ENCODE measurements at places on chromosomes 1 and 21.

GRCh38 chr1:180155182-180155682, 563 bp downstream of the QSOX1 start:
- DNase-seq: peak; percentile 49

DNA sequence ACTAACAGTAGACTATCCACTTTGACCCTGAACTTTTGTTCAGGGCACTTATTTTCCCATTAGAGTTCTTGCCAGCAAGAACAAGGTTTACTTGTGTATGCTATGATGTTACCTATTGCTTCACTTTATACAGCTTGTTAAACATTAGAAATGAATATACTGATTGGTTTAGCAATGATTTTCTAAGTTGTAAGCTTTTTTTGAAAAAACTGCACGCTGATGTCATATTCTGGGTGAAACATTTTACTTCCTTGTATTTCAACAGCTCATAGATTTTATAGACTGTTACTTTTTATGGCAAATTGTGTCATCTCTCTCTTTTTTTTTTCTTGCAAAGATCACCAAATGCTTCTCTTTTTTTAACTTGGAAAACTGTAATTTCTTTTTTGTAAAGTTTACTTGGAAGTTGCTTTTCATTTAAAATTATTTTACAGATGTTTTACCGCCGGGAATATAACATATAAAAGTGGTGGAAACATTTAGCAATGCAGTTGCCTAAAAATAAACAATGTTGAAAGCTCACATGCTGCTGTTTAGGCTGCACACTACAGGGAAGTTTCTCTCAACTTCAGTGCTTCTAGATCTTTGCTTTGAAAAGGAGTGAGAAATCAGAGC, 215.3 kb upstream of the NFIA start:
- DNase-seq: no peak

- DNase-seq: peak; percentile 52
Measured at GRCh38 chr1:161166669-161167548, 683 bp downstream of the PPOX start.

GRCh38 chr1:153946622-153947241, at the start of gene DENND4B:
Gene DENND4B, minus strand, starts transcription at chr1:153946718. Its CDS starts 2,344 bp downstream, at chr1:153944374.
- DNase-seq: peak; percentile 80

- no peak for DNase-seq
Measured at GRCh38 chr1:9770298-9770697, 53.5 kb downstream of the CLSTN1 start.

GRCh38 chr21:40681164-40681859, 165.6 kb downstream of the DSCAM start:
- DNase-seq: no peak

- DNase-seq: no peak
Measured at GRCh38 chr1:171794085-171794484, 12.6 kb downstream of the METTL13 start.

DNA sequence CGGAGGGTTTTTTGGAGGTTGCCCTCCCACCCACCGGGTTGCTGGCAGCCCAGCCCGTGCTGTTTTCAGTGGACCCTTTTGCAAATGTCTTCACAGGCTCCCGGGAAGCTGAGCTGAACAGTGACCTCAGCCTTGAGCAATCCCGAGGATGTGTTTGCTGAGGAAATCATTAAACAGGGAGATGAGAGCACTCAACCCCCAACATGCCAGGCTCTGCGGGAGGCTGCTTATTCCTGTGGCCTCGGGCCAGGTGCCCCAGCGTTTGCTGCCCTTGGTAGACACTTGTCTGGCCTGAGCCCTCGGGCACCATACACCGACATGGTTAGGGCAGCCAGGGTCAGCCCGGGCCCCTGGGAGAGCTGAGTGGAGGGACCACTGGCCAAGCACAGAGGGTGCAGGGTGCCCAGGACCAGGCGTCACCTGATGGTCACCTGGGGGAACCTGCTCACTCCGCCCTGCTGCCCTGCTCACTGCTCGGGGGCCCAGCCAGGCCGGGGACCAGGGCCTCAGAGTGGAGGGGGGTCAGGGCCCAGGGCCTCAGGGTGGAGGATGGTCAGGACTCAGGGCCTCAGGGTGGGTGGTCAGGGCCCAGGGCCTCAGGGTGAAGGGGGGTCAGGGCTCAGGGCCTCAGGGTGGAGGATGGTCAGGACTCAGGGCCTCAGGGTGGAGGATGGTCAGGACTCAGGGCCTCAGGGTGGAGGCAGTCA, 42.5 kb upstream of the POFUT2 start:
- peak; percentile 19 for DNase-seq

DNA sequence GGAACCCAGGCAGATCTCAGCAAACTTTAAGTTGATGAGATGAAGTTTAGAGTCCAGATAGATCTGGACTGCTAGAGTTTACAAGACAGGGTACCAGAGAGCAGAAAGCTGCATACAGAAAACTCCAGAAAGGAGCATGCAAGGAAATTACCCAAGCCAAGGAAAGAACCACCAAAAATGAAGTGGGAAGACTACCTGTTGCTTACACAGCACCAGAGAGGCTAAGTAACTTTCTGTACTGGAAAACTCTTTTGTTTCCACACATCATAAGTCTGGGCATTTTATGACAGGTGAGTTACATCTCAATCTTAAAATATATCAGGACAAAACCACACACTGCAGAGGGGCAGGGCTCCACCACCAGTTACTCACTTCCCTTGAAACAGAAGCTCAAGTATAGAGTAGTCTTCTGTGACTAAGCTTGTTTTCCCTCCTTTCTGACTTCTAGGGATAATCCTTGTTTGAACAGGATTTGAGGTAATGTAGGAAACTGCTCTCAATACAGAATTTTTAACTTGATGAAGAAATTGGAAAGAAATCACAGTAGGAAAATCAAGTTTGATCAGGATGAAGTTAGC, 17.4 kb upstream of the GJA9 start:
- no peak for DNase-seq

DNA sequence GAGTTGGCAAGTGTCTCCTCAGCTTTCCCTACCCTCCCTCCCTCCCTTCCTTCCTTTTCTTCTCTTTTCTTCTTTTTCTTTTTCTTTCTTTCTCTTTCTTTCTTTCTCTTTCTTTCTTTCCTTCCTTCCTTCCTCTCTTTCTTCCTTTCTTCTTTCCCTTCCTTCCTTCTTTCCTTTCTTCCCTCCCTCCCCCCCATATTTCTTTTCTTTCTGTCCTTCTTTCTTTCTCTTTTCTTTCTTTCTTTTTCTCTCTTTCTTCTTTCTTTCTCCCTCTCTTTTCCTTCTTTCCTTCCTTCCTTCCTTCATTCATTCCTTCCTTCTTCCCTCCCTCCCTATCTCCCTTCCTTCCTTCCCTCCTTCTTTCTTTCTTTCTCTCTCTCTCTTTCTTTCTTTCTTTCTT, 18.6 kb upstream of the TTC22 start:
- DNase-seq: no peak

GRCh38 chr1:228900886-228901392, 165.7 kb downstream of the RHOU start:
- no peak for DNase-seq

- peak; percentile 42 for DNase-seq
Measured at GRCh38 chr1:15370781-15371520, 38.7 kb upstream of the EFHD2 start.

DNA sequence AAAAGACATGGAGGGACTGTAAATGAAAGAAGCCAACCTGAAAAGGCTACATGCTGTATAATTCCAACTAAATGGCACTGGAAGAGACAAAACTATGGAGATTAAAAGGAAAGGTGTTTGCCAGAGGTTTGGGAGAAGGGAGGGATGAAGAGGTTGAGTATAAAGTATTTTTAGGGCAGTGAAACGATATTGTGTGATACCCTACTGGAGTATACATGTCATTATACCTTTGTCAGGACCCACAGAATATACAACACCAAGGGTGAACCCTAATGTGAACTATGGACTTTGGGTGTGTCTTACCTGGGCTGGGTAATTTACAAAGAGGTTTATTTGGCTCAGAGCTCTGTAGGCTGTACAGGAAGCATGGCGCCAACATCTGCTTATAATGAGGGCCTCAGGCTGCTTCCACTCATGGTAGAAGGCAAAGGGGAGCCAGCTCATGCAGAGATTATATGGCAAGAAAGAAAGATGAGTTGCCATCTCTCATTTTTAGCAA, 73.4 kb downstream of the CD2 start:
- no peak for DNase-seq

DNA sequence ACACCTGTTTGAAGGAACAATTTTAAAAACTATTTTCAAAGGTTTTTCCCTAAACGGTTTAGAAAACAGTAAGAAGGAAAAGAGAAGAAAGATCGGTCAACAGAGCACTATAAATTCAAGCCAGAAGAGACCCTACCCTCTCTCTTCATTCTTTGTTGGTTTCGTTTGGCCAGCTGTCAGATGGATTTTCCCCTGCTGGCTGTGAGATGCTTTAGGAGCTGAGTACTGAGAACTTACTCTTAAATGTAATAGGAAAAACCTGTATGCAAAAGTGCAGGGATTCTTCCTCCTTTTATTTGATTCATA, 1.3 kb upstream of the TXNIP start:
- peak; percentile 30 for DNase-seq

- peak; percentile 20 for DNase-seq
Measured at GRCh38 chr21:33496345-33496744, 4.8 kb upstream of the DNAJC28 start.

GRCh38 chr21:35995522-35996088, 64.7 kb downstream of the SETD4 start:
- no peak for DNase-seq

GRCh38 chr1:12384836-12385456, 155.1 kb downstream of the VPS13D start:
- no peak for DNase-seq

DNA sequence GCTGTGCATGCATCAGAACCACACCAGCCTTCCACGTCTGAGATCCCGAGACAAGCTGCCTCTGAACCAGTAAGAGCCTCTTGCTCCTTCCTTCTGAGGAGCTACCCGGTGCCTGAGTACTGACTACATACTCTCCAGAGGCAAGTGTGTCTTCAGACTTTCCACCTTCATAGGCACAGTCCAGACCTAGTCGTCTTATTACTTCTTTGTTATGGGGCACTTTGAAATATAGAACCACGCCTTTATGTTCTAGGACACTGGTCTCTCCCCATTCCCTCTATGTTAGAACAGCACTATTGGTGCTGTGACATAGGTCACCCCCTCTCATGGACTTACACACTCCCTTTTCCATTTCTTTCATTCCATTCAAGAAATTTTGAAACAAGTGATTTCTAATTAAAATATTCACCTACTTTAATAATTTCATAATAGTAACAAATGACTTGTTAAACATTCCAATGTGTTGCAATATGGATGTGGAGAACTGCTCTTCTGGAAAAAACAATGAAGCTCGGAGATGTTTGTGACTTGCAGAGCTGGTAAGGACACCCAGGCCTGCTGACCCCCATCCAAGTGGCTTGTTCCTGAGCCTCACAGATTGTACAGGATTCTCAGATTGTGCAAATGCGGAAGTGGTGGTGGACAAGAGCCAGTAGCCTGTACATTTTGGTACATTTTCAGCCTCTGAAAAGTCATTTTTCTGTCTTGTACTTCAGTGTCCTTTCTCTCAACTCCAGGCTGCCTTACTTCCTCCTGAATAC, 76.1 kb upstream of the SIPA1L2 start:
- no peak for DNase-seq

- no peak for DNase-seq
Measured at GRCh38 chr1:31617218-31617915, at the start of gene HCRTR1. Gene HCRTR1, plus strand, starts transcription at chr1:31617689. Its CDS starts 1,504 bp downstream, at chr1:31619193.

GRCh38 chr1:234520908-234521817, 42.2 kb upstream of the TARBP1 start:
- no peak for DNase-seq

DNA sequence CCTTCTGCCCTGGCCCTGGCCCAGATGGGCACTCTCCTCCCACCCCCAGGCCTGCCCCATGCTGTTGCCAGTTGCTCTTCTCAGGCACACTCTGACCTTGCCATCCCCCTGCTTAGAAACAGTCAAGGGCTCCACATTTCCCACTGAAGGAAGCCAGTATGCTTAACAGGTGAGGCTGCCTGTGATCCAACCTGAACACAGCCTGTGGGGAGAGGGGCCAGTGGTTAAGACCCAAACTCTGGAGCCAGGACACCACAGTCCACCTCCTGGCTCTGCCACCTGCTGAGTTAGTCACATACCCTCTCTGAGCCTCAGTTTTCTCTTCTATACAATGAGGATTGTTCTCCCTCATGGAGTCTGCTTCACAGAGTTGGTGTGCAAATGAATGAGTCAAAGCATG, 526.9 kb downstream of the MATN1 start:
- DNase-seq: no peak

DNA sequence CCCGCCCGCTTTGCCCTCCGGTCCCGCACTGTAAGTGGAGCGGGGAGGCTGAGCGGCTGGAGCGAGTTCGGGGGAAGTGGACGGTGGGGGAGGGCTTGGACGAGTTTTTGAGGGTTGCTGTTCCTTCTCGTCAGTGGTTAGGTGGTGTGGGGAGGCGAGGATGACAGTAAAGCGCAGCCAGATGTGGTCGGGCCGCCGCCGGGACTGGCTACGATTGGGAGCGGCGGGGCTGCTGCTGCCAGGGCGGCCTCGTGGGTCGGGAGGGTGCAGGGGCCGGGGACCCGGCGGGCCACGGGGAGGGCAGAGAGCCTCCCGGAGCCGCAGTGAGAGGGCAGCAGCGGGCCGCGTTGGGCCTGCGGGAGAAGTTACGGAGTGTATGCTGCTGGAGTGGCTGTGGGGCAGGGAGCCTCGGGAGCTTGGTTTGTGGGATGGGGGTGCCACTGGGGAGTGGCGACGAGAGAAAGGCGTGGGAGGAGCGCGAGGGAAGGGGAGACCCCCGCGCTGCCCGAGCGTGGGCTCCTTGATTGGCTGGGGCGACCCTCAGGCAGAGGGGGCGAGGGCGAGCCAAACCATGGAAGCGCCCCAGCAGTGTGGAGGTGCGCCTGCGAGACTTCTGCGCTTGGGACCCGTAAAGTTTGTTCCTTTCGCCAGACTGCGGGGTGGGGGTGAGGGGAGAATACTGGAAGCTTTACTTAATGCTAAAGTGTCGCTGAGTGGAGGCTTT, 2.1 kb downstream of the ADGRL2 start:
- peak; percentile 57 for DNase-seq

- no peak for DNase-seq
Measured at GRCh38 chr1:101268893-101269292, 32.1 kb downstream of the S1PR1 start.

GRCh38 chr1:236419502-236419901, 25.4 kb downstream of the EDARADD start:
- no peak for DNase-seq

- DNase-seq: no peak
Measured at GRCh38 chr1:209158851-209159250, 424.7 kb upstream of the CAMK1G start.

DNA sequence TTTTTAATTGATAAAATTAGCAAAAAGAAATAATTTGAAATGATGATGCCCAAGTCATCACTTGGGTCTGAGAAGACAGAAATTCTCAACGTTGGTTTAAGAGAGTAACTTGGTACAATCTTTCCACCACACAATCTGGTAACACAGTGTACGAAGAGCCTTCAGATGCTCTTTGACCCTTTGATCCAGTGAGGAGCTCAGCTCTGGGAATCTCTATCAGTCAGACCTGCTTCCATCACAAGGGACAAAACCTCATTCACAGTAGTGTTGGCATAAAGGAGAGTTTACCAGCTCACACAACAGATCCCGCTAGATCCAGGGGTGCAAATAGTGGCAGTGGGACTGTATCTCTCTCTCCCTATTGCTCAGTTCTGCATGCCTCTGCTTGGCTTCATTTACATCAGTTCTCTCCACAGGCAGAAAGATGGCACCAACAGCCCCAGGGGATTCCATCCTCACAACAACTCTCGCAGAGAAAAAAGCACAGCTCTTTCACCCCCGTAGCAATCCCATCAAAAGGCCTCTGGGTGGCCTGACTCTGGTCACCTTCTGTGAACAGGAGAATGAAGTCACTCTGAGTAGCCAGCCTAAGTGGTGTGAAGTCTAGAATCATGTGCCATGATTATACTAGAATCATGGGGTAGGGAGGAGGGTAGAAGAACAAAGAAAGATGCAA, 119.7 kb downstream of the ZNF281 start:
- no peak for DNase-seq
